ENCODE measurements at places on chromosomes 1 and 21.

GRCh38 chr1:69992594-69992993 lies 212.8 kb downstream of the LRRC40 start:
- DNase-seq, result no peak

- no peak for DNase-seq
Measured at GRCh38 chr1:57473448-57473847, 49.6 kb upstream of the DAB1 start.

DNA sequence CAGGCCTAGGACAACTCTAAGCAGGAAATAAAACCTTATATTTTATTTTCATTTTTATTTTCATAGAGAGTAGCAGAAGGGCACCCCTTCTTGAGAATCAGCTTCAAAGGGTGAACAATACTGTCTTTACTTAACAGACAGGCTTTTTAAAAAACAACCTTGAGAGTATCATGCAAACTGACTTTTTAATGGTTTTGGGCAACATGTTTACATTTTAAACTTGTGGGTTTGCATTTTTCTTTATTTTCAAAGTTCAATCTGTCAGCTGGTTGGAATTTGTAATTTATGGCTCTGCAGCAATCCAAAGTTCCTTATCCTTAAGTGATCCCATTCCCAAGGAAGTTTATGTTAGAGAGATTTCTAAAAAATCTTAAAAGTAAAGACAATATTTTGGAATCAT lies 392.3 kb upstream of the ADAMTS5 start:
- DNase-seq, result no peak

- DNase-seq, result no peak
Measured at GRCh38 chr1:34950428-34950827, 21.0 kb upstream of the DLGAP3 start.

- DNase-seq, result no peak
Measured at GRCh38 chr21:32315511-32316281, 17.0 kb downstream of the MRAP start.

DNA sequence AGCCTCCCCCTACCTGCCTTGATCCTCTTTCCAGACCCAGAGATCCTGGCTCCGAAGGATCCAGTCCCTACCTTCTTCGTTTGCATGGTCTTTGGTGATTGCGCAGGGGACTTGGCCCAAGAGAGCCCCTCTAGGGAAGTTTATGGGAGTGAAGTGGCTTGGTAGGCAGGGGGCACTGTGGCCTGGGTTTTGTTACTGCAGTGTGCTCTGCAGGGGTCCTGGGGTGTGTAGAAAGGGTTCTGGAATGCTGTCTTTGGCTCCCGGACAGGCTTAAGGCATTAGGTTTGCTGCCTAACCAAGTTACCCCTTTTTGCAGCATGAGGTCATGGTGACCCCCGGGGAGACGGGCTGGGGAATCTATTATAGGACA lies 3.8 kb downstream of the ATP8B2 start:
- no peak for DNase-seq

- no peak for DNase-seq
Measured at GRCh38 chr1:61140778-61141177, 58.4 kb downstream of the NFIA start.

DNA sequence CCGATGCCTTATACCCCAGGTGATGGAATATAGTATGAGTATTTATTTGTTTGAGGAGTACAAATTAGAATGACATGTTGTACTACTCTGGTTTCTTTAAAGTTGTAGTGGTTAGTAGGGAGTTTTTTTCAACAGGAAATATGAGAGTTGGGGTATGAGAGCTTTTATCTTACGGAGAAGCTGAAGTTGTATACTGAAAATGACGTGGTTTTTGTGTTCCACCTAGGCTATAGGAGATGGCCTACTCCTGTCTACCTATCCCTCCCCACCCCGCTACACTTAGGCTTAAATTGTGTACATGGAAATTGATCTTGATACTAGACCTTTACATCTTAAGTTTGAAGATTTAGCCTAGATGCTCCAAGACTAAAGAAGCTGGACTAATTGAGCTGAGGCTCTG lies 6.8 kb upstream of the HAX1 start:
- DNase-seq, result no peak

- no peak for DNase-seq
Measured at GRCh38 chr1:201481004-201481380, 12.0 kb upstream of the PHLDA3 start.

DNA sequence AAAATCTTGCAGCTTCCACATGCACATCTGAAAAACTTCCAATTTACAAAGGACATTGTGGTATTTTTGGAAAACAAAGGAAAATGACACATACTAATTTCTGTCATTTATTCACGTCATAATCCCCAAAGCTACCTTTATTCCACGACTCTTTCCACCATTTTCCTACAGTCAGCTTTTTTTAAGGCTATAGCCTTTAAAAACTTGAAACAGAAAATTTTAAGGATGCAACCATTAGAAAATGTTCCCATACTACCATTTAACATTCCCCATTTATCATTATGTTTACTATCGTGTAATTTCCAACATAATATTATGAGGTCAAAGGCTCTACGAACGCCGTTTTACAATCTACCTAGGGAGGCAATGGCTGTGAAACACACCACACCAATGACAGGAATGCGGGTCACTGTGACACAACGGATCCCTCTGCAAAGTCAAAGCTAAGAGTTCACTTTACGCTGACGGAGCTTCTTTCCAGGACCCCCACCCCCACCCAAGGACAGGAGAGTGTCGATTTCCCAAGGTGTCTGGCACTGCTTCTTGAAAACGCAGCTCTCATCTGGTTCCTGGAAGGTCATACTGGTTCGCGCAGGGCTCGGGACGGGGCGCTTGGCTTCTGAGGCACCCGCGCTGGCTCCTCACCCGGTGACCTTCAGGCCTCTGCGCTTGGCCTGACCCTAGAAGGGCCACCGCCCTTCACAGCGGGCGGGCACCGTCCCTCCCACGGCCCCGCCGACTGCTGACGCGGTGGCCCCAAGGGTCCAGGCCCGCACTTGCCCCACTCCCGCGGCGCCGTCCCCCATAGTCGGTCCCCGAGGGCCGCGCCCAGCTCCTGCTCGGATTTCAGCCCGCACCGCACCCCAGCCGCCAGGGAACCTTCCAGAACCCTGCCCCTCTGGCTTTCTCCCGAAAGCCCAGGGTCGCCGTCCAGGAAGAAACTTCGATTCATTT lies 50.5 kb upstream of the ATF3 start:
- no peak for DNase-seq

DNA sequence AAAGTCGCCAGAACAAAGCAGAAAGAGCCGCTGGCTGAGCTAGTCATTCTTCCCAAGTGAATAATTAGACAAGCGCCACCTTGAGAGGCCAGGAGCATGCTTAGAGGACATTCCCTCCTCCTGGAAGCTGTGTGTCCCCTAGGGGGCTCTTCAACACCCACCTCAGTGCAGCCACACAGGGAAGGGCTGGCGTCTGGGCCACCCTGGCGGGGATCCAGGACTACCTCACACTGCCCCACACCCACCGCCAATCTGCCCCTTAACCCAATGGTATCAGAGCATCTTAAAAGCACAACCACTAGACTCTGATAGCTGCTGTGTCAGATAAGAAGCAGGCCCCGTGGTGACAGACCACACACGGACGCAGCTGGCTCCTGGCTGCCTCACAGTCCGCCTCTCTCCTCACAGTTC lies 24.9 kb downstream of the SETD4 start:
- DNase-seq, result no peak

GRCh38 chr1:14866911-14867612 lies 268.6 kb downstream of the KAZN start:
- no peak for DNase-seq

- DNase-seq, result no peak
Measured at GRCh38 chr1:203291201-203292096, 13.9 kb upstream of the BTG2 start.

GRCh38 chr1:159055181-159055641 lies 21.4 kb downstream of the AIM2 start:
- no peak for DNase-seq

DNA sequence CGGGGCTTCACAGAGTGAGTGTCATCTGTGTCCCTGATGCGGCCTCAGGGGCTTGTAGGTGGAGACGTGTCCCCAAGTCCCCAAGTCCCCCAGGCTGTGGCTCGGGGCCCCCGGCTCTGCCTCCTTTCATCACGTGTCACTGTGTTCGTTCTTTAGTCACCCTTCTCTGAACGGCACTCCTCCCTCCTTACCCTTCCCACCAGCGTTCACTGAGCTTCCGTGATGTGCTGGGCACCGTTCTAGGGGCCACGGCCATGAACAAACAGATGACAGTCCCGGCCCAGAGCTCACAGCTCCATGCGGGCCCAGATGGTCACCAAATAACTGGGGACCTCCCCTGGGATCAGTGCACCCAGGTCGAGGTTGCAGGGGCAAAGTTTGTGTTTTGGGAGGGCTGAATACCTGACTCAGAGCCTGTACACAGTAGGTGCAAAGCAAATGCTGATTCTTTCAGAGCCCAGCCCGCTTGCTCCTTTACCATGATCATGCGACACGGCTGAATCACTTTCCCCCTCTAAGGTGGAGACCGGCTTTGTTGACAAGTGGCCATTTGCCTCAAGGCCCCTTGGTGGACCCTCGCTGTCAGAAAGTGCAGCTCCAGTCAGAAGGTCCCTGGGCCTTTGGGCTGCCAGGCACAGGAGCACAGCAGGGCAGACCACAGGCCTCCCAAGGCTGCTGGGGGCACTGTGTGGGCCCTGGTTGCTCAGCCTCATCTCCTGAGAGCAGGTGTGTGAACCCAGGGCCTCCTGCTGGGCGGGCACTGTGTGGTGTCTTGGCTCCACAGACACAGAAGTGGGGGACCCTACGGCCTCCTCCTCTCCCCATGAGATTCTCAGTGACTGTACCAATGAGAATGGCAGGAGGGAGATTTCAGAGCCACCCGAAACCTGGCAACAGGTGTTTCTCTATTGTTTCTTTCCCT lies 592.5 kb downstream of the PTPRU start:
- no peak for DNase-seq

DNA sequence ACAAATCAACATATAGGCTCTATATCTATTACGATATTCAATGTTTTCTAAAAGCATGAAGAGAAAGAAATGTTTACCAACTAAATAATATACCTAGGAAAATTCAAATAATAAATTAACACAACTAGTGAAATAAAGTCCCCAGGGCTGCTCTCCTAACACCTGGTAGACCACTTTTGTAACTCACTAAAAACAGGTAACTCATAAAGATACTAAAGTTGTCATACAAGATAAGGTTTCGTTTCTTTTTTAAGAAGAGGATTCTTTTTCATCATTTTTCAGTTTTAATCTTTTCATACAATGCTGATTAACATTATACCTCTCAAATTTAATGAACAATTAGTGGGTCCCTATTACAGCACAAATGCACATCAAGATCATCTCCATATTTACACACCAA lies 99.0 kb downstream of the ZZZ3 start:
- DNase-seq, result no peak

DNA sequence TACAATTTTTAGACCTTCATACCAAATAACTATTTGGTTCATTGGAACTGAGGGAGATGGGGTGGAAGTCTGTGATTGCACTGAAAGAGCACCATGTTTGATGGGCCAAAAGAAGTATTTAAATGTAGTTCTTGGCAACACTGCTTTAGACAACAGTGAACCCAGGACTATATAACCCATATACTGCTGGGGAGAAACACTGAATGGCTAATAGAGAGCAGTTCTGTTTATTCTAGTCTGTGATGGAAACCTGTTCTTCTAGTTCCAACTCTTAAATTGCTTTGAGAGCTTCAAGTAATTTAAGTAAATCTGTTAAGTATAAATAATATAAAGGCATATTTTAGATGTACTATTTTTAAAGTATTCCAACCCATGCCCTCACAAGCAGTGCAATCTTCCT lies 96.3 kb downstream of the NIBAN1 start:
- no peak for DNase-seq

GRCh38 chr1:11358984-11359383 lies 86.0 kb downstream of the UBIAD1 start:
- DNase-seq, result no peak

DNA sequence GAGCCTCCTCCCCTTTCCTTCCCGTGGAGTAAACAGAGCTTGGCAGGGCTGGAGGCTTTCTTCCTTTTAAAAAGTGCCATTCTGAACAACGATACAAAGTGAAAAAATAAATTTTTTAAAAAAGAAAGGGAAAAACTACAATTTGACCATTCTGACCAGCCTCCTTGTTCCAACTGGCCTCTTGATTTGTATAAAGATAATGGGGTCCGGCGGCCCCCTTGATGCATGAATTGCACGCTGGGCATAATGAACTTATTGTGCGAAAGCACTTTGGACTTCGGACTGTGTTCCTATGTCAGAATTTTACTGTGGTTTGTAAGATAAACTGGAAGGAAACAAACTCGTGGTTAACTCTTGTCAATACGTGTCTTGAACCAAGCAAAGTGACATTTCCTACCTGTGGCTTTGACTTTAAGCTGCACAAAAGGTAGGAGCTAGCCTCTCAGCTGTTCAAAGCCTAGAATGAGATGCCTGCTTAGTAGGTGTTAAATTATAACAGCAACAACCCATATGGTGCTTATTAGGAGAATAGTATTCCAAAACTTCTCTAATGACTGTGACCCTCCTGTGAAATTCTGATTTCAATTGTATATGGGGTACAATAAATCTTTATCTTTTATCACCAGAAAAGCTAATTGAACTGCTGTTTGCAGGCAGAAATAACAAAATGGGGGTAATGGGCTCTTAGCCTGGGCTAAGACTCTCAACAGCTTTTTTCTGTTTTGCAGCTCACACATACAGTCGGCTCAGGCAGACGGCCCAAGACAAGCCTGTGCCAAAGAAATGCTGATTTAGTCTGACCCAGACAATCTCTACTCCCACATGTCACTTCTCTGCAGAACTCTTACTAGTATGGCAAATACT lies 9.3 kb downstream of the IRF2BP2 start:
- no peak for DNase-seq

DNA sequence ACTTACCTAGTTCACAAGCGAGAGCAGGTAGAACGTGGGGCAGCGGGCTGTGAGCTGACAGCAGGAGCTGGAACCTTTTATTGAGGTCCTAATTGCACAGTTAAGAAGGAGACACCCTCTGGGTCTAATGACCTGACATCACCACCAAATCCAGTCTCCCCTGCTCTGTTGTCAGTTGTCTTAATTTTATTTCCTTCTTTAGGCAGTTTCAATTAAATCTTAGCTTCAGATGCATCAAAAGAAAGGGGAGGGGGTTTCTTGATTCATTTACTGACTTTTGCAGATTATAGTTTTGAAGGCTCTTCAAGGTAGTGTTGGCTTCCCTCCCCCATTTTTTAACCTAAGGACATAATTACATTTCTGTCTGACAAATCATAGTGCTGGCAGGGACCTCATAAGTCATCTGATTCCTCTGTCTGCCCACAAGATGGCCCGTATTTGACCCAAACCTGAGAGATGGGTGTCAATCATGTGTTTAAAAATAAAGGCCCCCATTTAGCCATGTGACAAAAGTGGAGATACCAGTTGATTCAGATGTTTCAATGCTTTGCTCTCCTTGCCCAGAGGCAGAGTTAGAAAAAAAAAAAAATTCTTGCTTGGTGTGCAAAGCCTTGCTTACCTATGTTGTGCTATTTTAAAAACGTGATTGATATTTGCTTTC lies at the start of gene TCHHL1:
Gene TCHHL1 (minus strand): TSS at position 51 of the 661 bp plus-strand sequence. CDS start 921 bp downstream, outside the sequence.
- DNase-seq, result no peak
